ENCODE measurements at places on chromosomes 2 and 18.

DNA sequence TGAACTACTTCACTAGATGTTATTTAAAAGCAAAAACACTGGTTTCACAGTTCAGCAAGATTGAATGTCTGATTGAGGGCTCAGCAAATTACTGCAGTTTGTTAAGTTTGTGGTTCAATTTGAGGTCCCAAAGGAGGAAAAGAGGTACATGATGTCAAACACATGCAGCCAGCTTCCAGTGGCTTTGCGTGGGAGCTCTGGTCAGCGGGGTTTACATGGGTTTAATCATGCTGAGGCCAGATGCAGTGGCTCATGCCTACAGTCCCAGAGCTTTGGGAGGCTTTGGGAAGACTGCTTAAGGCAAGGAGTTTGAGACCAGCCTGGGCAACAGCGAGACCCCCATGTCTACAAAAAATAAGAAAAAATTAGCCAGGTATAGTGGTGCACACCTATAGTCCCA lies 111.5 kb downstream of the MAPK4 start:
- DNase-seq: no peak

DNA sequence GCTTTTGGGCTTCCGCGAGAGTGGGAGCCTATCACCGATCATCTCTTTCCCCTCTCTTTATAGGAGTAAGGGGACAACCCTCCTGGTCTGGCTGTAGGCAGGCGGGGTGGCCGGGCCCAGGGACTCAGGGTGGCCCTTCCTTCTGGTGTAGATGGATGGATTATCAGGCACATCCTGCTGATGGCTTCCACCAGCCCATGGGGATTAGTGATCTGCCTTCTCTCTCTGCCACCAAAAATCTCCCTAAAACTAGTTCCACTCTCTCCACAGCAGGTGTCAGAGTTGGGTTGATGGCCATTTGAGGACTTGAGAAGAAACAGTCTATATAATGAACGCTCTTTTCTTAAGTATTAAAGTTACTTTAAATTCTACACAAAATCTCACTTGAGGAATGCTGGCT lies 37.4 kb downstream of the NCK2 start:
- no peak for DNase-seq

DNA sequence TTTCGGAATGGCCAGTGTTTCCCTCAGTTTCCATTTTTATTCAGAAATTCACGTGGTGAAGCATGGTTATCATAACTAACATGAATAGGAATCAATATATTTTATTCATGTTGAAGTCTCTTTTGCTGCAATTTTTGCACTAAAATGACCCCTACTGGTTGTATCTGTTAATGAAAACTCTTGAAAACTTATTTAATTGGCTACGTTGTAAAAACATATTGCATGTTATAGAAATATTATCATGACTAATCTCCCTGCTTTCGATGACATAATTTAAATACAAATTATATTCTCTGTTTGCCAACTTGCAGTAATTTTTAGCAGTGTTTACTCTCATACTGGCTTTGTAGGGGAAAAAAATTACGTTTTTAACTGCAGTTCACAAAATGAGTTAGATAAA lies 3.5 kb downstream of the CRIM1 start:
- DNase-seq: no peak

GRCh38 chr18:48090702-48091101 lies 160.2 kb upstream of the SMAD2 start:
- no peak for DNase-seq

DNA sequence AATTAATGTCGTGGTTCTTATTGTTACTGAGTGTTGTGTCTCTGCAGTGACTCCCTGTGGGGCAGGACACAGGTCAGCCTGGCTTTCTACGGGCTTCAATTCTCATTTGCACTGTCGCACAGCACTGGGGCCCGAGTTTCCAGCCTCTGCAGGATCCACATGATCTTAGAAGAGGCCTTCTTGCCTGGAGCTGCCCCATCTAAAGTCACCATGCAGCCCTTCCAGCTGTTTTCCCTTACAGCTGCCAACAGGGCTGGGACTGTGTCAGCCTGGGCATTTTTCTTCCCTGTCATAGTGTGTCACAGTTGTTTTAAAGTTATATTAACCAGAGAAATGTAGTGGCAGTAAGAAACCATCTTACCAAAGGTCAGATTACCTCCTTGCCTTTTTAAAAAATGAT lies 27.0 kb downstream of the FHL2 start:
- DNase-seq: no peak

- no peak for DNase-seq
These were observed 75.1 kb downstream of the GBX2 start for GRCh38 chr2:236093134-236093533.

DNA sequence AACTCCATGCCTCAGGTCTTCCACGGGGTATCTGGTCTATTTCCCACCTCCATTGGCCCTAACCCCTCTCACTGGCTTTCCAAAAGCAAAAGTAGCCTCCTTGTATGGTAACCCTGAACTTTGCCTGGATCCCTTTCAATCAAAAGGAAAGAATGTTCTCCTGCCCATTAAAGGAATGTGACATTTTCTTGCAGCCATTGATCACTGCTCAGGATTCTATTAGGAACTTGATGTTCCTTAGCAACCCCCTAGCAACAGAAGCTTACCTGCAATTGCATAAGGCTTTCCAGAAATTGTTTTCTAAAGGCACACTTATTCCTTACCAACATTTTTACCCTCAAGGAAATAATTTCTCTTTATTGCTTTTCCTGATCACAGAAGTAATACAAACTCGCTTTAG lies 91.4 kb upstream of the AGAP1 start:
- no peak for DNase-seq

GRCh38 chr2:167987026-167987425 lies 260.4 kb downstream of the STK39 start:
- no peak for DNase-seq

DNA sequence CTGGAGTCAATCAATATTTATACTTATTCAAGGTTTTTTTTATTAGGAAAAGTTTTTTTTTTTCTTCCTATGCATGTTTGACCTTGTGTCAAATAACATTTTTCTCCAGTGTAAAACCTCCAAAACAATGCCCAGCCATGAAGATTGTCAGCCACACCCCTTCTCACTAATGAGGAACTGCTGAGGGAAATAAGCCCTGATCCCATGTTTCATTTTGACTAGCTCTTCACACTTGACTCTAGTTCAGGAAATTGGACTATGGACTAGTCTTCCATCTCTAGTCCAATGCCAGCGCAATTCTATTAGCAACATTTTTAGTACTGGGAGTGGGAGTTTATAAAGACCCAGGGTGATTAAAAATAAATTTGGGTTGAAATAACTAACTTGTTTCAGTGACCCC lies 275.6 kb upstream of the CXCR4 start:
- DNase-seq: no peak

GRCh38 chr2:158395166-158395565 lies 61.4 kb downstream of the CCDC148 start:
- DNase-seq: no peak

DNA sequence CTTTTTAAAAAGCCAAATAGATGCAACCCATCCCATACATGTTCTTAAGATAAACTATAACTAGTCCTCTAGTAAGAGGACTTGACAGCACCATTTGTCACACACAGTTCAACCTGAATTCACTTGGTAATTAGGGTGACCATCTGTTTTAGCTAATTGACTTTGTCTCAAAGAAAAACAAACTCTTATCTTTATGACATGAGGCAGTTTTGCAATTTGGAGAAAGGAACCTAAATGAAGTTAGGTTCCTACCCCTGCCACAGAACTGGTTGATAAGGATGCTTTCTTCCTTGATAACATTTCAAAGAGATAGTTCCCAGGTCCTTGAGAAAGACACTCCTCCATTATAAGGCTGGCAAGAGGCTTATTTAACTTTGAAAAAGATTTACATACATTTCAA lies 57.4 kb upstream of the LRRTM1 start:
- DNase-seq: no peak

GRCh38 chr2:8622924-8623465 lies 58.9 kb upstream of the ID2 start:
- DNase-seq: no peak
